Hematopoietic multipotent progenitor cell (in vitro differentiated cells): ENCODE measurements at places on chromosomes 7 and 10. TPM values are rescaled to one million over a fixed set of nuclear protein-coding genes. Genes with fewer than 3 reads are reported as not detected.
A peak's percentile ranks its signal among the peaks of the same experiment; 100 is the strongest.

Gene KNDC1
- total RNA-seq: under 0.01 TPM

Gene MMP21
- total RNA-seq: not detected

Gene BUB3
- total RNA-seq: 177 TPM

Gene KCNIP2
- 0.27 TPM for total RNA-seq

Gene CNTNAP2
- total RNA-seq: 0.54 TPM

Gene ADAM22
- 7.0 TPM for total RNA-seq

Gene TBATA
- not detected for total RNA-seq

Gene FGF8
- not detected for total RNA-seq

Gene EVX1
- not detected for total RNA-seq

Gene SORCS1
- 0.27 TPM for total RNA-seq

Gene PSPH
- total RNA-seq: 21.0 TPM

Gene CCDC146
- 1.9 TPM for total RNA-seq

Gene GIMAP1
- 15.9 TPM for total RNA-seq

Gene CDNF
- total RNA-seq: 0.54 TPM

Gene SNCG
- not detected for total RNA-seq

- no peak for DNase-seq
Measured at GRCh38 chr7:130387628-130388403, 7.5 kb downstream of the CPA1 start.

DNA sequence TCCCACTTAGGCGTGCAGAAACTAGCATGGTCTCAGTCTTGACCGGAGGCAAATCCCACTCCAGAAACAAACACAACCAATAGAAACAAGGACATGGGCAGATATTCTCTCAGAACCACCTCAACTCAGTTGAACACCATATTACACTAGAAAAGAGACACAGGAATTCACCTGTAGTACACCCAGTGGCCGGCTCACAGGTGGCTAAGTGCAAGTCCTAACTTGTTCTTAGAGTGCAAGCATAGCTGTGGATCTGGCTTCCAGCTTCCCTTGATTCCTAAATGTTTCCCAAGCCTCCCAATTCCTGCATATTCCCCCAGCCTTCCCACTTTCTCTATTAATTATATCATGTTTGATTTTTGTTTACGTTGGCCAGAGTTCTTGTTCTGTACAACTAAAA, 164.4 kb downstream of the TPK1 start:
- DNase-seq: no peak

GRCh38 chr7:16421333-16422102, at the start of gene CRPPA:
TSS of gene CRPPA (minus strand) at chr7:16421538. CDS start at chr7:16421322, 216 bp downstream.
- DNase-seq: peak; percentile 46

- no peak for DNase-seq
Measured at GRCh38 chr10:118968060-118968459, 61.5 kb upstream of the NANOS1 start.

- no peak for DNase-seq
Measured at GRCh38 chr10:11875494-11876281, 52.5 kb downstream of the PROSER2 start.

GRCh38 chr7:91554883-91555282, 290.6 kb downstream of the FZD1 start:
- no peak for DNase-seq

- DNase-seq: no peak
Measured at GRCh38 chr7:50869108-50869725, 86.5 kb upstream of the GRB10 start.

DNA sequence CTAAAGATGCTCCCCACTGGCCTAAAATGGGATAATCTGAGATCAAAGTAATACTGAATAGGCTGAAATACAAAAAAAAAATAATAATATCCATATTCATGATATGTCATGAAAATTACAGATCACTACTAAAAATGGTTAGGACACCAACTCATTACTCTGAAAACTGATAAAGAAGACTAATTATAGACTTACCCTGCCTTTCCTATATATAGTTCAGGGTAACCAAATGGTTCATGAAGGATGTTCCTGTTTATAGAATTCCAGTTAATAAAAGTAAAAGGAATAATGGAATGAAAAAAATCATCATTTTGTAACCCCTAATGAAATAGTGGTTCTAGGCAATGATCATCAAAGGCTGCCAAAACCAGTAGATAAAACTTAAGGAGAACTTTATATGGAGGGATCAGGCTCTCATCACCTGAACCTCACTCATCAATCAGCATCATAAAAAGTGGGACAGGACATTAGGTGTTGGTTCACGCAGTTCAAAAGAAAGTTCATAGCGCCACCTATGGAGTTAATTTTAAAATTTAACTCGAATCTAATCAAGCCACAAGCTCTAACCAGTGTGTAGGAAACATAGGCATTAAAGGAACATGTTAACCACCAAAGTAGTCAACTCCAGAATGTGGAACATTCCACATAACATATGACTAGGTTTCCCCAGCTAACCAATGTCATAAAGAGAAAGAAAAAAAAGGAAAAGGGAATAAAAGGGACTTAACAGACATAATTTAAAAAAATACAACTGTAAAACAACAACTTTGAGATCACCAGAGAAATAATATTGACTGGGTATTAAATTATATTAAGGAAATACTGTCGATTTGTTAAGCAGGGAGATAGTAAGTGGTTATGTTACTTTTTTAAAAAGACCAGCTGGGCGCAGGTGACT, 35.7 kb downstream of the P4HA1 start:
- peak; percentile 60 for DNase-seq

DNA sequence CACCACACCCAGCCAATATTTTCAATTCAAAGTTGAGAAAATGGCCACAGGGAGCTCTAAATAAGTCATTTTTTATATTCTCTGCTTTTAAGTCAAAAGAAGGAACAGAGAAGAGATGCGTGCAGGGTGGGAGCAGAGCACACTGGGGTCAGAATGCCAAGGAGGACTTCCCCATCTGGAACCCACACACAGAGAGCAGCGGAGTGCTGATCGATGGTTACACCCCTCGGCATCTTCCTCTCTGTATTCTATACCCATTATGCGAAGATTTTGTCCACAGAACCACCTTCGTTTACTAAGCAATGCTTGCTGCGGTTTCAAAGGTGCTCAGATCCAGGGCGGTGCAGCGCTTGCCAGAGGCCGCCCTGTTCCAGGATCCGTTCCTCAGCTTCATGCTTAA, 91.3 kb upstream of the RHEB start:
- DNase-seq: no peak

DNA sequence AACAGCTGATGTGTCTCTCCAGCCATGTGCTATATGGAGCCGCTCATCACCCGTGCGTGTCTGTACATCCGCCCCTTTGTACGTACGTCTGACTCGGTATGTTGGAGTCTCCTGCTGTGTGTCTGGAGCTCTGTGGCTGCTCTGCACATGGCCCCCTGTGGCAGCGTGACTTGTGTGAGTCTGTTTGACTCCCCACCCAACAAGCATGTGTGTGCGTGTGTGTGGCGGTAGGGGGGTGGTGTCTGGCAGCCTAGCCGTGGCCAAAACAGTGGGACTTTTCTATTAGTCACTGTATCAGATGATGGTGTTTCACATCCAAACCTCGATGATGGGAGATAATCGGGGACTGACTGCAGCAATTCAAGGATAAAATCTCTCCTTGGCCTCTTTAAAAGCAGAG, 94.1 kb downstream of the COL13A1 start:
- DNase-seq: no peak

GRCh38 chr7:124764847-124765400, 668 bp downstream of the GPR37 start:
- DNase-seq: no peak

- DNase-seq: no peak
Measured at GRCh38 chr7:45524445-45524844, 49.7 kb upstream of the ADCY1 start.

DNA sequence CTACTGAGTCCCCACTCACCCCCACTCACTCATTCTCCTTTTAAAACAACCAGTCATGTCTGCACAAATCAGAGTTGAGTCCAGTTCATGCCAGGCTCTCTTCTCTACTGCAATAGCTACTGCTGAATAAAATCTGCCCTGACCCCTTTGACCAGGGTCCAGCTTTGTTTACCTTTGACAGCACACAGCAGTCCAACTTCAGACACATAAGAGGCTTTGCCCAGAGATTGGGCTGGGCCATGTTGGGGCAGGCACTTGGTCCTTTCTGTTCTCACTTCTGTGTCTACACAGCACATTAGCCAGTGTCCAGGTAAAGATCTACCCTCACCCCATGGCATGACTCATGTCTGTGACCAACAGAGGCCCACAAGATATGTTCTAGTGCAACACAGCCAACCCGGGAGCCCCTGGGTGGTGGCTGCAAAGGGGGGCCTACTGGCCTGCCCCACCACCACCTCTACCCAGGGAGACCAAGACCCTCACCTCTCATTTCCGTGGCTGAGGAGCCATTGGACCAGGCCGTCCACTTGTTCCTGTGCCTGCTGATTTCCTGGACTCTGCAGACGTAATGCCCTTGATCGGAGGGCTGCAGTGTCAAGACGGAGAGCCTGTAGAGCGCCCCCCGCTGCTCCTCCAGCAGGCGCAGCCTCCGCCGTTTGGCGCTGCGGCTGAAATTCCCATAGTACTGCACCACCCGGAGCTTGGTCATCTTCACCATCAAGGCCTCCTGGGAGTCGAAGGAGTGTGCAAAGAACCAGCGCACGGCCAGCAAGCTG, 8.0 kb downstream of the VSTM4 start:
- DNase-seq: no peak

GRCh38 chr10:78042752-78043104, 9.1 kb downstream of the RPS24 start:
- DNase-seq: no peak

- no peak for DNase-seq
Measured at GRCh38 chr7:81366546-81366945, 403.3 kb downstream of the HGF start.

DNA sequence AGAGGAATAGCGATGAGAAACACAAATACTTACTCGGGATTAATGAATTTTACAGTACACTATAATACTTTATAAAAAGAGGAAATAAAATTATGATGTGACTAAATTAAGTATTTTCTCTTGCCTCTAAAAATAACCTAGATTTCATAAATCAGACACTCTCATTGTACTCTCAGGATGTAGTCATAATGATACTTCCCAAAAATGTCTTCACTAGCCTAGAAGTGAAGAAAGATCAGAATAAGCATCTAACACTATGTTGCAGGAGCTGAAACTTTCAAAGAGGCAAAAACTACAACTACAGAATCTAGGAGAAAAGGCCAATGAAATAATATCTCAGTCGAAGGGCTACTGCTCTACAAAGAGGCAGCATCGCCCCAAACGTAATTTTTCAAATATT, 49.4 kb downstream of the DNAJC1 start:
- DNase-seq: peak; percentile 39

GRCh38 chr10:12795315-12796110, 206.0 kb downstream of the CCDC3 start:
- DNase-seq: no peak

DNA sequence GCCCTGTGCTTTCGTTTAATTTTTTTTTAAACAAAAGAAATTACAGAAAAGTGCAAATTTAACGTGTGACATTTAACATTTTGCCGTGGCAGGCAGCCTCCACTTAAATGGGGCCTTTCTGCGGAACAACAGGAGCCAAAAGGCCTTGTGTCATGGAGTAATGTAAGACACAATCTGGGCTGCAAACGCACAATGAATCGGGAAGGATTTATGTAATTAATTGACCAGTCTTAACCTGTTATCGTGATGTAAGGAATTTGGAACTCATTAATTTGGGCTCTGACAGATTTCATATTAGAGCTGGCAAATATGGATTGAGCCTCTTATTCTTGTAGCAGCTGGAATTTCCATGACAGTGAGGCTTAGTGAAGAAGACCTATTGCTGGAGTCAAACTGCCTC, 86.4 kb downstream of the SNX10 start:
- no peak for DNase-seq

DNA sequence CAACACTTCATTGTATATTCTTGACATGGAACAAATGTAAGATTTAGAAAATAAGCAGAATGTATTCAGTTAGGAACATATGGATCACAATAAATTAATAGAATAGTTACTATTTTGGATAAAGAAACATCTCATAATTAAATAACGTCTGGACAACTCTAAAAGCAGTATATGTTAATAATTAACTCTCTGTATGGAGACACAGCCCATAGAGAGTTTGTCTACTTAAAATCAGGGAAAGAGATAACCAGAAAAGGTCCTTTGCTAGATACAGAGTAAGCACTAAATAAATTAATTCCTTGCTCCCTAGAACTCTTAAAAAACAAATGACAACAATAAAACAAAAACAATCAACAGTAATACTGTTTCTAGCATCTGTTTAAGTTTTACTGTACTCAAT, 184.4 kb upstream of the THSD7A start:
- DNase-seq: no peak

DNA sequence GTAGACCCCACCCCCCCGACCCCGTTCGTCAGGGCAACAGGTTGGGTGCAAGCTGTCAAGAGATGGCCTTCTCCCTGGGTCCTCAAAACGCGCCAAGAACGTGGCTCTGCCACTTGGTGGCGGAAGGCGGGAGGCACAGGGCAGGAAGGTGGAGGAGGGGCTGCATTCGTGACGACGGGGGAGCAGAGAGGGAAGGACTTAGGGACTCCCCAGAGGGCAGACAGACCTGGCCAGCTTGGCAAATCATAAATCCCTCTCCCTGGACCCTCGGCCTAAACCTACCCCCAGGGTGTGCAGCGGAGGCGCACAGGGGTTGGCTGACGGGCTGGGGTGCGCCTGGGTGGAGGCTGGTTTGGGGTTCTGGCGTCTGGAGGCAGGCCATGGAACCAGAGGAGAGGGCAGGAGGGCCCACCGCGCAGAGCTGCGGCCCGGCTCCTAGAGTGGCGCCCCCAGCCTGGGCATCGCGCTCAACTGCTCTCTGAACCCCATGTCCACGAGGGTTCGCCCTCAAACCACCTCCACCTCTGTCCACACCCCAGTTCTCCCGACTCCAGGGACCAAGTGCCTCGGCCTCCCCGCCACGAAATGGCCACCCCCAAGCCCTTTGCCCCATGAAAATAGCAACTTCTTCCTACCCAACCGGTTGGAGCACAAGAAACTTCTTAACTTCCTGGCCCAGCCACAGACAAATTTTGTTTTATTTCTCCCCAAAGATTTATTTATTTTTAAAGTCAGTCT, 10.8 kb upstream of the GATA3 start:
- DNase-seq: peak; percentile 73

GRCh38 chr7:155533827-155534690, 12.3 kb downstream of the CNPY1 start:
- DNase-seq: no peak

DNA sequence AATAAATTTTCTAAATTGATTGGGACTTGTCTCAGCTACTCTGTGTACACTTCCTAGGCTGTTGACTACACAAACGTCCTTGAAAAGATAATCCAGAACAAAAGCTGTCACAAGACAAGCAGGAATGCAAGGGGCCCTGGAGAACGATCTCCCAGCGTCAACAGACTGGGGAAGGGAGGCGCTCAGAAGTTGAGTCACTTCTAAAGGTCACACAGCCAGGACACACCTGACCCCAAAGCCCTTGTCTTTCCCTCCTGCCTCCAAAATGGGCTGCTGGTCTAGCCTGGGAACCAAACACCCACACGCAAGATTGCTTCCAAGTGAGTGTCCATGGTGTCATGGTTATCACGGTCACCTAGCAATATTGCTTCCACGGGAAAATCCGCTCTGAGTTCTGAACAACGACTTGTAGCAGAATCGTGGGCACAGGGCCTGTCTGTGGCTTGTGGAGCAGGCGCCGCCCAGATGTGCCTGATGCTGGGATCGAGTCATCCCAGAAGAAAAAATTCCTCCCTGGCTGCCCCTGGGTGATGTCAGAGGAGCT, 49.8 kb downstream of the SPOCK2 start:
- DNase-seq: no peak

- DNase-seq: no peak
Measured at GRCh38 chr7:111045449-111045848, 45.5 kb upstream of the LRRN3 start.

GRCh38 chr10:14616955-14617730, 157.6 kb downstream of the FAM107B start:
- DNase-seq: no peak

GRCh38 chr7:51797371-51797770, 480.8 kb upstream of the COBL start:
- no peak for DNase-seq
